Activated T-cell treated with anti-CD3 and anti-CD28 coated beads for 48 hours (primary cell): ENCODE measurements at places on chromosomes 2 and 18.

- DNase-seq = no peak
Observed at GRCh38 chr2:189654641-189655040, 6.6 kb upstream of the ASNSD1 start.

GRCh38 chr2:108825736-108826135, 39.2 kb downstream of the CCDC138 start:
- no peak for DNase-seq

DNA sequence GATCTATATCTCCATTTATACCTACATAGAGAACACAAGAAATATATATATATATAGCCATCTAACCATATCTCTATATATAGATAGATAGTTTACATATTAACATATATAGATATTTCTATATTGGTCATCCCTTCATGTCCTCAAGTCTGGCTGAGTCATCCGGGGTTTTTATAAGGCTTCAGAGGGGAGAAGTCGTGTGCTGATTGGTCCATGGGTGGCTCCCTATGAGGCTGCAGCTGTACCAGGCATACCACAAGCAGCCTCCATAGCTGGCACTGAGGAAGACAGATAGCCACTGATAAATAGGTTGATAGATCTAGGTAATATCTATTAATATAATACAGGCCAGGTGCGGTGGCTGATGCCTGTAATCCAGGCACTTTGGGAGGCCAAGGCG, 618.3 kb upstream of the SETBP1 start:
- DNase-seq = no peak

GRCh38 chr2:163713534-163714311, 22.1 kb downstream of the FIGN start:
- DNase-seq = no peak

DNA sequence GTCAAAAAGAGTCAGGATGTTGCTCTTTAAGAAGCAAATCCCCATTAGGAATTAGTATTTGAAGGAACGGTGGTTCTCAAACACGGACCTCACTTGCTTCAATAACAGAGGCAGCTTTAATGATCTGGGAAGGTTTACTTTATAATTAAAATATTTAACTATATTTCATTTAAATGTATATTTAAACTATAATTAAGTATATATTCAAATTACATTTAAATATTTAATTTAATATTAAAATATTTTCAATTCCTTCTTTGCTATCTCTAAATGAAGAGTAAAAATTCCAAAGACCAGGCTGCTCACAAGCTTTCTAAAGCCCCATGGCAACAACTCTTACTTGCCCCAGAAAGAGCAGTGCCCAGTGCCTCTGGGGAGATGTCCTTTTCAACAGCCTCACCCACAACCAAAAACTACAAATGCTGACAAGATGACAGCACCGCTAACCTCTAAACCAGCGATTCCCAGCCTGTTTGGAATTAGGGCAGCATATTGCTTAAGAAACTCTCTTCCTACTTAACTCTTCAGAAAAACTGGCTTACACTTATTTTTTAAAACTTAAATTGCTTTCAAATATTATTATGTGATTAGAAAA, 62.9 kb upstream of the POU3F3 start:
- no peak for DNase-seq

DNA sequence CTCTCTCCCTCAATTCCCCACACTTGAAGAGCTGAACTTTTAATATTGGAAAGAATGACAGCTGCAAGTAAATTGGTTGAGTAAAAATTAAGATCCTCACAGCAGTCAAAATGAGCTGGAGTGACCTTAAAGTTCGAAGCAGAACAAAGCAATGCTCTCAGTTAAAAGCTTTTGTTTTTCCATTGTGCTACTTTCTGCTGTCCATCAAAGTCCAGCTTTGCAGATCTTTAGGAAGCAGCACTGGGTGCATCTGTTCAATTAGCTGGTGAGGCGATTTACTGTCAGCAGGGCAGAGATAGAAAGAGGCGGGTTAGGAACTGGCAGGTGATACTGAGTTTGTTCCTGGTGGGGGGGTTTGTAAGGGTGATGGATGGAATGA, 834.8 kb downstream of the CPS1 start:
- DNase-seq = no peak

GRCh38 chr18:22703883-22704585, 229.1 kb upstream of the RBBP8 start:
- no peak for DNase-seq

- DNase-seq = no peak
Observed at GRCh38 chr18:49548229-49548636, 13.6 kb upstream of the LIPG start.

DNA sequence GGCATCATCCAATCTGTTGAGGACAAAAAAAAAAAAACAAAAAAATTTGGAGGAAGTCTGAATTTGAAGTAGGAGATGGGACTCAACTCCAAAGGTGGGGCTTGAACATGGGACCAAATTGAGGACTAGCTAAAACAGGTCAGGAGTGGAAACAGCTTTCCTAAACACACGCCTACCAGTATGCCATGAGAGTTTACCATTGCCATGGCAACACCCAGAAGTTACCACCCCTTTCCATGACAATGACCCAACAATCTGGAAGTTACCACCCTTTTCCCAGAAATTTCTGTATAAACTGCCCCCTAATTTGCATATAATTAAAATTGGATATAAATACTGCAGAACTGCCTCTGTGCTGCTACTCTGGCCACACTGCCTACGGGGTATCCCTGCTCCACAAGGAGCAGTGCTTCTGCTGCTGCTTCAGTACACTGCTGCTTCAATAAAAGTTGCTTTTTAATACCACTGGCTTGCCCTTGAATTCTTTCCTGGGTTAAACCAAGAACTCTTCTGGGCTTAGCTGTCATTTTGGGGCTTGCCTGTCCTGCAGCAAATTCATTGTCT, 73.3 kb upstream of the FSIP2 start:
- DNase-seq = no peak

GRCh38 chr18:2336690-2337392, 234.5 kb downstream of the METTL4 start:
- DNase-seq = no peak

DNA sequence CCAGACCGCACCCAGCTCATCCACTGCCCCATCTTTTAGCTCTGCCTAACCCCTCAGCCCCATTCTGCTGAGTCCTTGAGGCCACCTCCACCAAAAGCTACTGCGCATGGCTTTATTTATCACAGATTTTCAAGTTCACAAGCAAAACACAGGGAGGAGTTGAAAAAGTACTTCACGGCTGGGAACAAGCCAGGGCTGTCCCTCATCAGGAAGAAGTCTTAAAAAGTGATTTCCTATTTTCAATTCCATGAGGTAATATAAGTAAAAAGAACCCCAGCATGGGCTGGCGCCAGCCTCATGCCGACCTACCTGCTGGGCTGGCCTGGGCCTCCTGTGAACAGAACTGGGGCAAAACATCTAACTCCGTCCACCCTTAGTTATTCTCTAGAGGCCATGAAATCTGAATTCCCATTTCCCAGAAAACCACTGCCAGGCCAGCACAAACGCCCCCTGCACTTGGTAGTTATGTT, 69.0 kb downstream of the POLR1A start:
- DNase-seq = no peak

- DNase-seq = no peak
Observed at GRCh38 chr2:119960821-119961220, 52.1 kb upstream of the EPB41L5 start.

DNA sequence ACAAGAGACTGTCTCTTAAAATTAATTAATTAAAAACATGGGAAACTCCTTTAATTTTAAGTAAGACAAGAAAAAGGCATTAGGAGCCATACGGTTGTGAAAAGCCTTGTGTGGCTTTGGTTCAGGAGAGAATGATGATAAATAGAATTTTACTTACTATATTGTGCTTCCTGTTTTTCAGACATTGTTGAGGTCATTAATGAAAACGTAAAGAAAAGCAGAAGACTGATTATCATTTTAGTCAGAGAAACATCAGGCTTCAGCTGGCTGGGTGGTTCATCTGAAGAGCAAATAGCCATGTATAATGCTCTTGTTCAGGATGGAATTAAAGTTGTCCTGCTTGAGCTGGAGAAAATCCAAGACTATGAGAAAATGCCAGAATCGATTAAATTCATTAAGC, 10.7 kb upstream of the IL1RL2 start:
- DNase-seq = no peak

DNA sequence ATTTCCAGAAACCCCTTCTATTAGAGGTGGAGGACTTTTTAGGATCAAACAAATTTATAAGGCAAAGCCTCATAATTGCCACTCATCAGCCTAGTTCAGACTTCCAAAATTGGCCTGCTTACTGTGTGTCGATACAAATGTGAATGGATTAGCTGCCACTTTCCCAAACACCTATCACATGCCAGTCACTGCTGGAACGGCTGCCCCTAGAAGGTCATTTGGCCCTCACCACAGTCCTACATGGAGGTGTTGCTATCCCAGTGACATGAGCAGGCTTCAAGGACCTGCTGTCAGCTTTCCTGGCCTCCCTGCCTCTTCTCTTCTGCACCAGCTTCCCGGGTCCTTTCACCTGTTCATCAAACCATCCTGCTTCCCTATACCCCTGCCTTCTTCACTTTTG, 279.2 kb upstream of the SKOR2 start:
- DNase-seq = no peak
